ENCODE measurements at places on chromosomes 13 and 19.

DNA sequence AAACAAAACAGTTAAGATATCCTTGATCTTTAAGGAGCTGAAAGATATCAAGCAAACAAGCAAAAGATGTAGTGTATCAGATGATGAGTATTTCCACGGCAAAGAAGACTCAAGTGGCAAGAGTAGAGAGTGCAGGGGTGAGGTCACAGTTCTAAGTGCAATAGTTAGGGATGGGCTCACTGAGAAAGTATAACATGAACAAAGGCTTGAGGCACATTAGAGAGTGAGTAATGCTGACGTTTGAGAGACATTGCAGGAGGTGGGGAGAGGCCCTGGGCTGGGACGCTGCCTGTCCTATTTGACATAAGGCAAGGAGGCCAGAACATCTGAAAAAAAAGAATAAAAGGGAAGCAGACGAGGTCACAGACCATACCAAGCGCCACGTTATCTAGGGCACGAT is 1.4 kb downstream of the DUXA start:
- DNase-seq, result no peak

DNA sequence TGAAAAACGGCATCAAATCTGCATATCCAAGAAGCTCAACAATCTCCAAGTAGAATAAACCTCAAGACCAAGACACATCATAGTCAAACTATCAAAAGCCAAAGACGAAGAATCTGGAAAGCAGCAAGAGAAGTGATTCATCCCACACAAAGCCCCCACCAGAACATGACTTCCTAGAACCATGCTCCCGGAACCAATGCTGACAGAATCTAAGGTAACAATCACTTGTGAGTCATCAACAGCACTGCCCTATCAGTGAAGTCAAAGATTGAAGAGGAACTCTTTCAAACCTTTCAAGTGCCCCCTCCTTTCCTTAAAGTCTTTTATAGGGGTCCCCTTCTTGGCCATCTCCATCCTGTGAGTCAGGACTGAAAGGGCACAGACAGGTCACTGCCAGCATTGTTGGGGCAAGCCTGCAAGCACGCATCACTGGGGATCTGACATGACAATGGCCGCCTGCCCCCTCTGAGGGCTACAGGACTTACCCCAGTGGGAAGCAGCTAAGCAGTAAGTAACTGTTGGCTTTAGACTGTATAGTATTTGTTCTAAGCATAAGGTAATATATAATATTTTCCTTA is at the start of gene CCDC70:
TSS of gene CCDC70 (plus strand) at position 247 of the 578 bp plus-strand sequence. CDS start 3,443 bp downstream, outside the sequence.
- no peak for DNase-seq

- no peak for DNase-seq
Measured at GRCh38 chr19:7676376-7676775, 514 bp upstream of the MCEMP1 start.

- no peak for DNase-seq
Measured at GRCh38 chr13:73937441-73937840, 196.8 kb downstream of the KLF12 start.

DNA sequence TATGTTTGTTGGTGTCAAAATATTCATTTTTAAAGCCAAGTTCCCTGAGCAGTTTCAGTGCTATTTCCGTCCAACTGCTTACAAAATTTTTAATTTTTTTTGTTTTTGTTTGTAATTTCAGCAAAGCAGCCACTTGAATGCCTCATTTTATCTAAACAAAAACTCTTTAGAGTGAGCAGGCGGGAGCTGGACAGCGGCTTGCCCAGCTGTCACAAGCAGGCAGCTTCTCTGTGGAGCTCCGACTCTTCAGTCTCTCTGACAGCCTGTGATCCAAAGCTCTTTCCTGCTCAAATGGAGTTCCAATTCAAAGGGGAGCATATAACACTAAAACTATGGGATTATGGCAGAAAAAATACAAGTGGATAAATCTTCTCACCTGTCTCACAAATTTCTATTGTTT is 618.3 kb upstream of the PCDH20 start:
- DNase-seq, result no peak

DNA sequence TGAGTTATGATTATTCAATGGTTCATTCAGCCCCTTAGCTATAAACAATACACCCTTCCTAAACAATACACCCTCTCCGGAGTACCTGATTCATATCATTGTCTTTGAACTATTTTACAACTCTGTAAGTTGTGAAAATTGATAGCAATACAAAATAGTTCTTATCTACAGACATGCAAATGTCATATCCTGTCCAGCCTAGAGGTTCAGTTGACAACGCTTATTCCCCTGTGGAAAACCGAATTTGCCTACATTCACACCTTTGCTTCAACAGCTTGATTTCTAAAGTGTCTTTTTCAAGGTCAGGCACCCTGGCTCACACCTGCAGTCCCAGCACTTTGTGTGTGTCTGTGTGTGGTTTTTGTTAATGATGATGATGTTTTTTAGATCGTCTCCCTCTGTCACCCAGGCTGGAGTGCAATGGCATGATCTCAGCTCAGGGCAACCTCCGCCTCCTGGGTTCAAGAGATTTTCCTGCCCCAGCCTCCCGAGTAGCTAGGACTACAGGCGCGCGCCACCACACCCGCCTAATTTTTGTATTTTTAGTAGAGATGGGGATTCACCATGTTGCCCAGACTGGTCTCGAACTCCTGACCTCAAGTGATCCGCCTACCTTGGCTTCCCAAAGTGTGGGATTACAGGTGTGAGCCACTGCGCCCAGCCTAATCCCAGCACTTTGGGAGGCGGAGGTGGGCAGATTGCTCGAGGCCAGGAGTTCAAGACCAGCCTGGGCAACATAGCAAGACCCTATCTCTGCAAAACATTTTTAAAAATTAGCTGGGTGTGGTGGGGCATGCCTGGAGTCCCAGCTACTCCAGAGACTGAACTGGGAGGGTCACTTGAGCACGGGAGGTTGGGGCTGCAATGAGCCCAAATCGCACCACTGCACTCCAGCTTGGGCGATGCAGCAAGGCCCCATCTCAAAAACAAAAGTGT is 9.6 kb downstream of the C19orf53 start:
- no peak for DNase-seq

- no peak for DNase-seq
Measured at GRCh38 chr13:99250982-99251825, 7.0 kb downstream of the GPR18 start.

DNA sequence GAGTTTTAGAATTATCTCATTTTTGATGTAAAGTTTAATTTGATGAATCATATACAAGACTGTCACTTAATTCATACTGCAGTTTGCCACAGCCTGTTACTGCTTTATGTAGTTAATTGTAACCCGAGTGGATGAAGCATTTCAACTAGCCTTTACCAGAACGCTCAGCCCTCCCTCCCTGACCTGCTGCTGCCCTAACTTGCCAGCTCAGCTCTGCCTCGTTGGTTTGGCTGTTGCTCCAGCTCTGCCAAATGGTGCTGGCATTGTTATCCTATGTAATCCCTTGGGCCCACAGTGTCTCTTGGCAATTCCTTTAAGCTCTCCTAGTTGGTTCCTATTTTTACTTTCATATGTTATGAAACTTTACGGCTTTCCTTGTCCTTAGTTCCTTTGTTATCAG is 113.3 kb downstream of the LMO7 start:
- DNase-seq, result no peak

DNA sequence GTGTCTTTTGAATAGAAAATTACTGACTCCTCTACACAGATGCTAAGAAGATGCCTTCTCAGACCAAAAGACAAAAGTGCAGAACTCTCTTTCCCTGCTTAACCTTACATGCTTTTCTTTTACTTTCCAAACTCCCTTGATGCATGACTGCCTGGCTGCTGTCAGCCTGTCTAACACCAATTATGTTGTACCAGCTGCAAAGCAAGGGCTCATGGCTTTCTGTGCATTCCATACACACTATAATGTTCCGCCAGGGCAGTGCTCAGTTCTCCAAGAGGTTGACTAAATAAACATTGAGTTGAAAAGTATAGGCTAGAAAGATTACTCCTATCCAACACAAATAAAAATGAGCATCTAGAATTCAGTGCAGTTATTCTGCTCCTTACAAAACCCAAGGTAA is 330.4 kb upstream of the NBEA start:
- no peak for DNase-seq

- DNase-seq, result no peak
Measured at GRCh38 chr19:43534816-43535761, 2.1 kb downstream of the ZNF575 start.

- no peak for DNase-seq
Measured at GRCh38 chr13:45406421-45406820, 11.8 kb downstream of the SLC25A30 start.

DNA sequence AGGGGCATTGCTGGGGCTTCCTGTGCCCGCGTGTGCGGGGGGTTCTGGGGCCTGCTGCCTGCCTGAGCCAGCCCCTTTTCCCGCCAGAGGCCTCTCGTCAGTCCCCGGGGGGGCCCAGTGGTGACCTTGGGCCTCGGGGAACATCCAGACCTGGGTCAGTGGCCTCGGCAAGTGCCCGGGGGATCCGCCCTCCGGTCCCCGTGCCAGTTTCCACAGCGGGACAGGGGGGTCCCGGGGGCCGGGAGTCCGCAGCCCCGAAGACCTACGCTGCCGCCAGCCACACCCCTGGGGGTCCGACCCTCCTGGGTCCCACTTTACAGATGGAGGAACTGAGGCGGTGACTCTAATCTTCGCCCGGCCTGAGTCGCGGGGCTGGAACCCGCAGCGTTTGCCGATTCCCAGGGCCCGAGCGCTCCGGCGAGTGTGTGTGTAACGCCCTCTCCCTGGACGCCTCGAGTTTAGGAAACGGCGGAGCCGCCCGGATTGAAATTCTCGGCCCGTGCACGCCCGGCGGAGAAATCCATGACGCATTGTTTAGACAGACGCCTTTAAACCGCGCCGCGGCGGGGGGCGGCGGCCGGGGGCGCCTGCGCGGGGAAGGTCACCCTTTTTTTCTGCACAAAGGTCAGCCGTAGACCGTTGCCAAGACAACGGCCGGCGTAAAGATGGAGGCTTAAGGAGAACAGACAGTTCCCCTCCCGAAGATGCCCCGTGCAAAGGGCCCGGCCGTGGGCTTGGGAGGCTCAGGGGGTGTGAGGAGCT is 39.3 kb downstream of the EFNA2 start:
- no peak for DNase-seq

- peak; percentile 70 for DNase-seq
Measured at GRCh38 chr19:45406226-45407090, at the start of gene POLR1G. Gene POLR1G, plus strand, starts transcription at chr19:45406644. Its CDS starts 53 bp downstream, at chr19:45406697.
